ENCODE measurements at places on chromosomes 7 and 10.

DNA sequence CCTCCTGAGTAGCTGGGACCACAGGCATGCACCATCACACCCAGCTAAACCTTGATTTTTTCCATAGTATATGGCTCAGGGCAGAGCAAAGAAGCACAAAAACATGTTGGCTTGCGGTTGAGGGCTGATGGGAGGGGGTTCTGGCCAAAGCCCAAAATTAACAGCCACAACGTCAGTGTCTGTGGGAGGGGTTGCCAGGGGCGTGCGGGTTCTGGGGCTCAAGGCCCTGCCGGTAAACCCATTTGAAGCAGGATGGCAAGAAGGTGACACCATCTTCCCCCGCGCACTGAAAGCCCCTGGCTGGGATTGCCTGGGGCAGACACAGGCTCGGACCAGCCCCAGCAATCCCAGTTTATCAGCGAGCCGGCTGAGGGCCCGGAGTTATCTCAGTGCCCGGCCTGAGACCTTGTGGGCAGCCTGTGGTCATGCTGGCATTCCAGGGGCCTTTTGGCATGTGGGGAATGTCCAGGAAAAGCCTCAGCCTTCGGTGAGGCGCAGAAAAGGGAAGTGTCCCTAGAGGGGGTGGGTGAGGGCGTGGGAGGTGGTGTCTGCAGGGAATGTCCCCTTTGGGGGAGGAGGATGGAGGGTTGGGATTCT is 167.7 kb upstream of the TNRC18 start:
- no peak for DNase-seq

DNA sequence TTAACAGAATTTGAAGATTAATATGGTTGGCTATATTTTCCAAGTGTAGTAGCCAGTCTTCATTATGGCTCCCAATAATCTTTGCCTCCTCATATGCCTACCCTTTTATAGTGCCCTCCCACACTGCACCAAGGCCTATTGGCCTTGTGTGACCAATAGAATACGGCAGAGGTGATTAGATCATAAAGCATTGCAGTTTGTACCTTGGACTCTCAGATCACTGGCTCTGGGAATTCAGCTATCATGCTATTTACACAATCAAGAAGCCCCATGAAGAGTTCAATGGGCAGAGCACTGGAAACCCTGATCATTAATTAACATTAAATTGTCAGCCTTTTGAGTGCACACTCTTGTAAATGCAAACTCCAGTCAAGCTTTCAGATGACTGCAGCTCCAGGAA is 154.5 kb upstream of the MAGI2 start:
- DNase-seq = no peak

GRCh38 chr7:98163269-98163668 is 48.0 kb upstream of the BHLHA15 start:
- DNase-seq = no peak

GRCh38 chr7:7970237-7970530 is 1.6 kb downstream of the GLCCI1 start:
- no peak for DNase-seq

GRCh38 chr10:1602037-1602484 is 135.3 kb downstream of the ADARB2 start:
- no peak for DNase-seq

DNA sequence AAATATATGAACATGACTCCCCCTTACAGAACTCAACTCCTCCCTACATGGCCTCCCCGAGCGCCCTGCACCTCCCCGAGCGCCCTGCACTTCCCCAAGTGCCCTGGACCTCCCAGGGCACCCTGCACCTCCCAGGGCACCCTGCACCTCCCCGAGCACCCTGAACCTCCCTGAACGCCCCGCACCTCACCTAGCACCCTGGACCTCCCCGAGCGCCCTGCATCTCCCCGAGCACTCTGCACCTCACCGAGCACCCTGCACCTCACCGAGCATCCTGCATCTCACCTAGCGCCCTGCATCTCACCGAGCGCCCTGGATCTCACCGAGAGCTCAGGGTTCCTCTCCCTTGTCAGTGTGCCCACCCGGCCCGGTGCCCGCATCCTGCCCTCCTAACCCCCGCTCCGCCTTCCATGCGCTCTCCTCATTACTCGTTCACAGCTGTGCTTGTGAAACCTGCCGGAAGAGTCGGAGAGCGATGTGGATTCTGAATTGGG is 134.3 kb downstream of the ACTR3B start:
- DNase-seq = no peak

DNA sequence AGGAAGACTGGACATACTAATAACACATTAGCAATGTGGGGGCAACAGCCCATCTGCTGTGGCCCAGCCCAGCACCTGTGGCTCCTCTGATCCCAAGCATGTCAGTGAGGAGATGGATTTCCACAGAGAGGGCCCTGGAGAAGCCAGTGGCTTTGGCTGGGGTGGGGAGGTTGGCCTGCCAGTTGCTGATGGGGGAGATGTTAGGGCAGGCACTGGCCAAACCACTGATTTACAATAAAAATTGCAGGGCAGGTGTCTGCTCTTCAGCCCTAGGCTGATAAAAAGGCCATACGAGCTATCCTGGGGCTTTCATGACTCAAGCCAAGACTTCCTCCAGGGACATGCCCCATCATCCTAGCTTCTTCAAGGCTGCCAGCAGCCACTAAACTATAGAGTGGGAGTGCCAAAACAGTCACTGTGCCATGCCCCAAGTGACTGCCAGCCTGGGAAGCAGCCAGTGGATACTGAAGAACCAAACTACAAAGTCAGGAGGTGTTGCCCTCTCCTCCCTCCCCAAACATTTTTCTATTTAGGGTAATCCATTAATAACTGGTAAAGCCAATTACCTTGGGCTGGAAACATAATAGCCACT is 37.8 kb downstream of the DPCD start:
- DNase-seq = no peak

- no peak for DNase-seq
These were observed 109.8 kb upstream of the WNT16 start for GRCh38 chr7:121219026-121219425.

GRCh38 chr10:35822316-35822715 is 180.2 kb upstream of the FZD8 start:
- DNase-seq = no peak

- DNase-seq = no peak
These were observed 16.3 kb downstream of the GPR26 start for GRCh38 chr10:123682477-123682876.

DNA sequence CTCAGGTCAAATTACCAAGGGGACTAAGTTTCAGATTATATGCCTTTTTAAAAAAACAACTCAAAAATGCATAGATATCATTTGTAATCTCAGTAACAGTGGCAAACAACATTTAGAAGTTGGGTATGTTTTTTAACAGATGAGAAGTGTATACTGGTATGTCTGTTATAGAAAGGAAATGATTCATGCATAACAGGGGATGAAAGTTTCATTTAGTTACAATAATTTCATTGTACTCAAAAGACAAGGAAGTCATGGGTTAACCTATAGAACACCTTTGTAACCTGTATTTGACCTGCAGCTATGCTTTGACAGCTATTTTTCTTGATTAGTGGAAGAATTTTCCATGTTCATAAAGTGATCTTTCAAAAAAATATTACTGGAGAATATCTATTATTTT is 35.4 kb upstream of the FAM133B start:
- DNase-seq = no peak

DNA sequence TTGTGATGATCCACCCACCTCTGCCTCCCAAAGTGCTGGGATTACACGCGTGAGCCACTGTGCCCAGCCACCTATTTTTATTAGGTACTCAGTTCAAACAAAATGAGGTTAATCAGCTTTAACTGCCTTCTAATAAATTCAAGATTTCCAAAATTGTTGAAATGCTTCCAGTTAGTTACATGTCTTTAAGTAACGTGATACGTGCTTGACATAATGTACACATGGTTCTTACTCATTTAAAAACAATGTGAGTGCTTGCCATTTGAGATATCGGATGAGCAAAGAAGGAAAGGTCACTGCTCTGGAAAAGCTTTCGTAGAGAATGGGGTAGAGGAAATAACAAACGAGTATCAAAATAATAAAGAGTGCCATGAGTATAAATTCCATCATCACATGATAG is 83.6 kb downstream of the KMT2E start:
- no peak for DNase-seq

- DNase-seq = peak; percentile 57
These were observed at the start of gene TMEM140 for GRCh38 chr7:135147899-135148721. TSS of gene TMEM140 (plus strand) at chr7:135148072. CDS start at chr7:135164442, 16,370 bp downstream.

DNA sequence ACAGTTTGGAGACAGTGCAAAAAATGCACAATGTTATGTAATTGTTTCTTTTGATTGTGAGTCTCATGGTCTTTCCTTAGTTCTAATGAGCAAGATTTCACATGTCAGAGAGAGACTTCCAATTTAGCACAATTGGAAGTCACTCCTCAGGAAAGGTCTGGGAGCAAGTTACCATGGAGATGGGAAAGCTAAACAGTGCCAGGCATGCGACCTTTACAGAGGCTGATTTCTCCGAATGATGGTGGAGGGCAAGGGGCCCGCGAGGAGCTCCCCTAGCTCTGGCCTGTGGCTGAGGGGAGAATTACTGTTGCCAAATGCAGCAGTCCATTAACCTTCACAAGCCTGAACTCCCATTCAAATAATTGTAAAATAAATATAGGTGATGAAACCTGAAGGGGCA is 59.3 kb downstream of the CDCA7L start:
- DNase-seq = no peak

GRCh38 chr10:82505009-82505408 is 630.0 kb downstream of the NRG3 start:
- no peak for DNase-seq

DNA sequence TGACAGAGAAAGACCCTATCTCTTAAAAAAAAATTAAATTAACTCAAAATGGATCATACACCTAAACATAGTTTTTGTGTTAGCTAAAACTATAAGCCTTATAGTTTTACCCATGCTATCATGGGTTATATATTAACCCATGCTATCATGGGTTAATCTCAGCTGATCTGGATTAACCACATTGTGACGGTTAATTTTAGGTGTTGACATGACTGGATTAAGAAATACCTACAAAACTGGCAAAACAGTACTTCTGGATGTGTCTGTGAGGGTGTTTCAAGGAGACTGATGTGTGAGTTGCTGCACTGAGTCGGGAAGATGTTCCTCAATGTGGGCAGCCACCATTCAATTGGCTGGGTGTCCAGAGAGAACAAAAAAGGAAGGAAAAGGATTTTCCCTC is 44.3 kb upstream of the FXYD4 start:
- no peak for DNase-seq

- no peak for DNase-seq
These were observed 6.7 kb upstream of the LRGUK start for GRCh38 chr7:134120405-134120804.

GRCh38 chr10:99730026-99730425 is 1.9 kb downstream of the COX15 start:
- no peak for DNase-seq

DNA sequence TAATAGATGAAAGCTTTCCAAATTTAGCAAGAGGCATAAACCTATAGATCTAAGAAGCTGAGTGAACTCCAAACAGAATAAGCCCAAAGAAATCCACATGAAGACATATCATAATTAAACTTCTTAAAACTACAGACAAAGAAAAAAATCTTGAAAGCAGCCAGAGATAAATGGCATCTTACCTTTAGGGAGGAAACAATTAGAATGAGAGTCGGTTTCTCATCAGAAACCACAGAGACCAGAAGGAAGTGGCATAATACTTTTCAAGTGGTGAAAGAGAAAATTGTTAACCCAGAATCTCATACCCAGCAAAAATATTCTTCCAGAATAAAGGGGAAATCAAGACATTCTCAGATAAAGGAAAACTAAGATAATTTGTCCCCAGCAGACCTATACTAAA is 98.9 kb upstream of the NANOS1 start:
- DNase-seq = no peak

- no peak for DNase-seq
These were observed 3.5 kb upstream of the BPGM start for GRCh38 chr7:134643131-134643530.

DNA sequence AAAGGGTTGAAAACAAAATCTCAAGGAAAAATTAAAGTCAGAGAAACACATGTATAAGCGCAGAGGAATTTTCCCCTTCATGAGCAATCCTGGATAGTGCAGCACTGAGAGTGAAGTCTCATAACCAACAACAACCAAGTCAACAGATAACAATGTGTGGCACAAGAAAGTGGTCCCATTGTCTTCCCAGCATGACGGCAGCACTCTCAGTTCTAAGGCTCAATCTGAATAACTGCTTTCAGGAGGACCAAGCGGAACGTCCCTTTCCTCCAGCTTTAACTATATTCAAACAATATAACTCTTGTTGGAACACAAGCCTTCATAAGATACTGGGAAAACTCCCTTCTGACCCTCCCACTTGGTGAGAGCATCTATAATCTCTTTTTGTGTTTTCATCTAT is 137.9 kb downstream of the RAPGEF5 start:
- no peak for DNase-seq

GRCh38 chr7:137953665-137954470 is 48.0 kb downstream of the CREB3L2 start:
- DNase-seq = no peak

DNA sequence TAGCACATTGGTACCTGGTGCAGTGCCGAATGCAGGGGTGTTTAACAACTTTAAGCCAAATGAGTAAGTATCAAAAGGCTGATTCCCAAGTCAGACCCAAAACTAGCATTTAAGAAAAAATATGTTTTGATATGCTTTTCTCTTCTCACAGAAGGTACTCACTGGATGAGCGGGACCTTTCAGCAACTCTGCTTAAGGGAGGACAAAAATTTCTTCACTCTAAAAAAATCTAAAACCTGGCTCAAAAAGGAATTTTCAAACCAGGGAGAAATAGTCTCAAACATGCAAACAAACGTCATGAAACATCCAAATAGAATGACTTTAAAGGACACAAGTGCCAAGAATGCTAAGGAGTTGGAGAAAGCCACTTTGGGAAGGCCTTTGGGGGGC is 962.1 kb downstream of the KCNMA1 start:
- no peak for DNase-seq

GRCh38 chr7:135240441-135240840 is 6.8 kb downstream of the STRA8 start:
- no peak for DNase-seq

DNA sequence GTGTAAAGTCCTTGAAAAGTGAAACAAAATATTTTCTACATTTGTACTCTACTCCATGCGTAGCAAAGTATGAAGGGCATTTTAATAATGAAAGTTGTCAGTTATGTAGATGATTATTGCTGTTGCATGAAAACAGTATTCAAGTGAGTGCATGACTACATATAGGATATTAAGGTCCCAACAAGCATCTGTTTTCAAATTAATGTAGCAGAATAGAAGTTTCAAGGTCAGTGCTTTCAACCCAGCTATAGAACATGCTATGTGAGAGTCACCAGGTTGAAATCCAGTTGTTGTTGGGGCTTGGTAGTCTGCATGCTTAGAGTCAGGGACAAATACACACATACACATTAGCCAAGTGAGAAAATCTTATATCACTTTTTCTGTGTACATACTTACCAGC is 14.8 kb downstream of the CD36 start:
- no peak for DNase-seq

- DNase-seq = no peak
These were observed 236.9 kb downstream of the REEP3 start for GRCh38 chr10:63758080-63758479.

GRCh38 chr10:72375585-72375984 is 20.9 kb upstream of the DNAJB12 start:
- no peak for DNase-seq

DNA sequence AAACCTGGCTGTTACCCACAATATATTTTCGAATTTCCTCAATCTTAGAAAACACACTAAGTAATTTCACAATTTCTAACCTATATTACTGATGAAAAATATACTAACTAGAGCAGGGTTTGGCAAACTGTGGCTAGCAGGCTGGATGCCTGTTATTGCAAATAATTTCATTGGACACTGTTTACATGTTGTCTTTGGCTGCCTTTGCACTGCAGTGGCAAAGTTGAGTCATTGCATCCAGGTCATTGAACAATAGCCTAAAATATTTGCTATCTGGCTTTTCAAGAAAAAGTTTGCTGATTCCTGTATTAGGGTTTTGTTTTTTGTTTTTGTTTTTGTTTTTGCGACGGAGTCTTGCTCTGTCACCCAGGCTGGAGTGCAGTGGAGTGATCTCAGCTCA is 47.2 kb downstream of the KIF11 start:
- no peak for DNase-seq
